Anterior cingulate cortex (tissue), 58 donors: ENCODE measurements at places on chromosomes 2 and 18.

- DNase-seq: no peak
Observed at GRCh38 chr18:75350512-75350839, 77.0 kb downstream of the SMIM21 start.

- no peak for DNase-seq
Observed at GRCh38 chr18:55421308-55421614, 166.7 kb downstream of the TCF4 start.

GRCh38 chr2:152693033-152693432 is 24.2 kb downstream of the PRPF40A start:
- DNase-seq: no peak

- no peak for DNase-seq
Observed at GRCh38 chr2:188693111-188693510, 281.1 kb upstream of the COL3A1 start.

DNA sequence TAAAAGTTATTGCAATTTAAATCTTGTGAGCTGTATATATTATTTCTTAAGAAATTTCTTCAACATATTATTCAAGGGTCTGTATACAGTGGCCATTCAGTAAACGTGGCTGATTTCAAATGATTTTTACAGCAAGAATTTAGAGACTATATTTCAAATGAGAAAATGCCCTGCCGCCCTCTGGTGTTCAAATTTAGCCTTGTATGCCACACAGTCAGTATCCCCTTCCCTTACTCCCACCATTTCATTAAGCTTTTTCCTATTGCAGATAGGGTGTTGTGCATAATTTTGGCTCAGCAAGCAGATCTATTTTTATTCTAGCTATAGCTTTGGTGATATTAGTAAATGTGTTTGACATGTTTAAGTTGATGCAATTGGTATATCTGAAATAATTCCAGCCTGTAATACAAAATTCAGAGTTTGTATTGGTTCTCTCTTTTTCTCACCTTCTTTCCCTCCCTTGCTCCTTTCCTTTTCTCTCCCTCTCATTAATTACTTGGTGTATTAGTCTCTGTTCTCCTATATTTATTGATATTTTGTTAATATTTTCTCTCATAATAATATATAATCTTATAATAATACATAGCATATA is 22.8 kb upstream of the SCN7A start:
- DNase-seq: no peak

GRCh38 chr2:42046819-42047487 is 868 bp upstream of the PKDCC start:
- DNase-seq: no peak

- DNase-seq: no peak
Observed at GRCh38 chr18:59085797-59086196, 53.9 kb upstream of the SEC11C start.

- DNase-seq: no peak
Observed at GRCh38 chr2:22998359-22998758, 386.6 kb upstream of the KLHL29 start.

- DNase-seq: peak; percentile 21
Observed at GRCh38 chr18:70380915-70381896, 92.4 kb downstream of the SOCS6 start.

DNA sequence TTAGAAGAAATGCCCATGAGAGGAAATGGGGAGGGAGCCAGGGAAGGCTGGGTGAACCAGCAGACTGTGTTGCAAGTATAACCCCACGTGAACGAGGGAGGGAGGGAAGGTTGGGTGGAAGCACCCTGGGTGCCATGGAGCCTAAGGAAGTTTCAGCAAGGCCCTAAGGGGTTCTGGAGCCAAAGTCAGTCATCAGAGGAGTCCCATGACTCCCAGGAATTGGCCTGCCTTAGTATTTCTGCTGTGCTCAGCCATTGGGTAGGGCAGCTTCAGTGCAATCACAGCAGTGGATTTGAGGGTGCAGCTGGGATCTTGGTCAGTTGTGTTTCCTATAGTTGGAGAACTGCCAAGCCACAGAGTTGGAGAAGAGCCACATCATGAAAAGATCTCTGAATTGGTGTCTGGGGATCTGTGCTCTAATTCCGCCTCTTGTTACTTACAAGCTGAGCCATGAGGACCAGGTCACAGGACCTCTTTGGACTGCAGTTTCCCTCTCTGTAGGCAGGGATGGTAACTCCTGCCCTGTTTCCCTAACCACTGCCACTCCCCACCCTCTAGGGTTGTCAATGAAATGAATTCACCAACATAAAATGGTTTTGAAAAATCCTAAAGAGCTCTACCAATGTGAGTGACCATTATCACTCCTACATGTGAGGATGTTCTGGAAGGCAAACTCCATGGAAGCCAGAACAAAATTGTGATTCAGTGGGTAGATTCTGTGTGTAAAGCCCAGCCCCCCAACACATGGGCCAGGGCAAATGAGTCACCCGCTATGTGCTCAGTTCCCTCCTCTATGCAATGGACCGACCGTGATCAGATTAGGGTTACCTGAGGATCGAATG is 108.9 kb downstream of the CLIP4 start:
- DNase-seq: no peak

GRCh38 chr2:168462543-168463045 is 6.5 kb downstream of the CERS6 start:
- DNase-seq: no peak

DNA sequence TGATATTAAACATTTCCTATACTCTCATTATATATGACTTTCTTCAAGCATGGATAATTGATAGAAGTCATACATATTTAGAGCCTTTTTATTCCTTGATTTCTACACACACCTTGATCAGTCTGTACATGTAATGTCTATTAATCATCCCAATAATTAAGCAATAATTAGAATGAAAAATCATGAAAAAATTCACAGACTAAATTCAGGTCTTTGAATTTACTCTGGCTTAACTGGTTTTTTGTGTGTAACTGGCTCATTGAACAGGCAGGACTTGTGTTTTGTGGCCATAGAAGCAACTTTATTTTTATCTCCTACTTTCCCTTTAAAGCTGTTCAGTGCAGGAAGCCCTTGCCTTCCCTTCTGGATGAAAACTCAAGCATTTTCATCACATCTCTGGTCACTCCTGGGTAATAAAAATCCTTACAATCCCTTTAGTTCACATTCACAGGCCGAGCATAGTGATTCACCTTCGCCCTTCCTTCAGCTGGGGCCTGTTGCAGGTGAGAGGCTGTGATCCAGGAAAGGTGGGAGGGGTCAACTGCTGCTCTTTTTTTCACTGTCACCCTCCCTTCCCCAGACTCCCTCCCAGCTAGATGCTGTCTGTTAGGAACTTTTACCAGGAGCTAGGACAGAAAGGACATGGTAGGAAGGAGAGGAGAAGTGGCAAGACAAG is 58.0 kb upstream of the ITSN2 start:
- no peak for DNase-seq

DNA sequence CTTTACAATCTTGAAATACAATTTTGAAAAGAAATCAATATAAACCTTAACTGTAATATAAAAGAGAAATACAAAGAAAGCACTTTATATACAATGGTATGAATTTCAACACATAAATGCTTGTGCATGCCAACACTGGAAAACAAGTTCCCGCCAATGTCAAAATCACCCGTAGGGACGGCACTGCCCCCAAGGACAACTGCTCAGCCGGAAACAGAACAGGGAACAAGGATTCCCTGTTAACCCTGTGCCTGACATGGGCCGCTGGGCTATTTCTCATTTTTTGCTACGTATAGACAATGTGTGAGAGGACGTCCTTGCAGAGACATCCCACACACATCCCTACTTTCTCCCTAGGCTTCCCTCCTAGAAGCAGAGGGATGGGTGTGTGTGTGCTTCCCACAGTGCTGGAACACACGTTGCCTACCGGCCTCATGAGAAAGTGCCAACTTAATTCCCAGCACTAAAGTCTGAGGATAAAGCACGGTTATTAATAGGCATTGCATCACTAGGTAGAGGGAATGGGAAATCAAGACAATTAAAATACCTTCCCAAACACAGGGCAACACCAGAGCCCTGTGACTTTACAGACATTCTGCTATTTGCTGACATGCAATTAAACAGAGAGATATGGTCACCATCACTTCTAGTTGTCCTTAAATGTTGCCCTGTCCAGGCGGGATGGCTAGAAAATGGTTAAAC is 14.4 kb downstream of the AFG3L2 start:
- no peak for DNase-seq

DNA sequence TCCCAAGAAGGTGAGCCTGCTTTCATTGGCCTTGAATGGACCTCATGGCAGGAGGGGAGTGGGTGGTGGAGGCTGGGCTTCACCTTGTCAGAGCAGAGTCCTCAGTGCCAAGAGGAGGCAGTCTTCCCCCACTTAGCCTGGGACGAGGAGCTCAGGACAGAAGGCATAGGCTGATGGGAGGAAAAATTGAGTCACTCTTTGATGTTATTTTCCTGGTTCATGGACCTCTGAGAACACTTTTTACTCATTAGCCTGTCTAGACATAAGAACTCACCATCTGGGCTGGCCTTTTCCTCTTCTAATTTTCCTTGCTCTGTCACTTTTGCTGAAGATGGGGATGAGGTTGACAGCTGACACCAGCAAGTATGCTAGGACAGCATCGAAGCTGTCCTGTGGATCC is 225.7 kb upstream of the TNP1 start:
- no peak for DNase-seq
